ENCODE measurements at places on chromosomes 3 and 15. TPM values are rescaled to one million over a fixed set of nuclear protein-coding genes. Genes with fewer than 3 reads are reported as not detected.

The GPR149 gene
- total RNA-seq, result not detected

The NR1I2 gene
- under 0.01 TPM for total RNA-seq

The FSTL1 gene
- total RNA-seq, result 332 TPM

The FBXO40 gene
- total RNA-seq, result not detected

The ZBTB47 gene
- total RNA-seq, result 12.8 TPM

The LRRC58 gene
- 11.9 TPM for total RNA-seq

The CAND2 gene
- total RNA-seq, result 6.6 TPM
